ENCODE measurements at places on chromosomes 5 and 9.

- DNase-seq: no peak
Measured at GRCh38 chr5:107532169-107532878, 138.4 kb downstream of the EFNA5 start.

DNA sequence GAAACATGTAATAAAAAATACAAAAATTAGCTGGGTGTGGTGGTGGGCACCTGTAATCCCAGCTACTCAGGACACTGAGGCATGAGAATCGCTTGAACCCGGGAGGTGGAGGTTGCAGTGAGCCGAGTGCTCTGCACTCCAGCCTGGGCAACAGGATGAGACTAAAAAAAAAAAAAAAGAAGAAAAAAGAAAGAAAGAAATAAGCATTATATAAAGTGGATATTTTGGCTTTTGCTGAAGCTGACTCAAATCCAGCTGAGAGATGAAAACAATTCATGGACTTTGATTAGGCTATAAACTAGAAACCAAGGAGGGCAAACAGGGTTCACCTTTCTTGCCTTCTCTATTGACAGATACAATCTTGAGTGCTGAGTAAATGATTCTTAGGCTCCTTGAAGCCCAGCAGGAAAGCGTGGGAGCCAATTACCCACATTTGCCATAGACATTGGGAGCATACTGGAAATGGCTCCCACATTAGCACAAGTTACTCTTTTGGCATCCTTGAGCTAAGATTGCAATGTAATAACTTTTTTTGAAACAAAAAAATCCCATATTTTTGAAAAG is 2.4 kb upstream of the BTF3 start:
- no peak for DNase-seq

DNA sequence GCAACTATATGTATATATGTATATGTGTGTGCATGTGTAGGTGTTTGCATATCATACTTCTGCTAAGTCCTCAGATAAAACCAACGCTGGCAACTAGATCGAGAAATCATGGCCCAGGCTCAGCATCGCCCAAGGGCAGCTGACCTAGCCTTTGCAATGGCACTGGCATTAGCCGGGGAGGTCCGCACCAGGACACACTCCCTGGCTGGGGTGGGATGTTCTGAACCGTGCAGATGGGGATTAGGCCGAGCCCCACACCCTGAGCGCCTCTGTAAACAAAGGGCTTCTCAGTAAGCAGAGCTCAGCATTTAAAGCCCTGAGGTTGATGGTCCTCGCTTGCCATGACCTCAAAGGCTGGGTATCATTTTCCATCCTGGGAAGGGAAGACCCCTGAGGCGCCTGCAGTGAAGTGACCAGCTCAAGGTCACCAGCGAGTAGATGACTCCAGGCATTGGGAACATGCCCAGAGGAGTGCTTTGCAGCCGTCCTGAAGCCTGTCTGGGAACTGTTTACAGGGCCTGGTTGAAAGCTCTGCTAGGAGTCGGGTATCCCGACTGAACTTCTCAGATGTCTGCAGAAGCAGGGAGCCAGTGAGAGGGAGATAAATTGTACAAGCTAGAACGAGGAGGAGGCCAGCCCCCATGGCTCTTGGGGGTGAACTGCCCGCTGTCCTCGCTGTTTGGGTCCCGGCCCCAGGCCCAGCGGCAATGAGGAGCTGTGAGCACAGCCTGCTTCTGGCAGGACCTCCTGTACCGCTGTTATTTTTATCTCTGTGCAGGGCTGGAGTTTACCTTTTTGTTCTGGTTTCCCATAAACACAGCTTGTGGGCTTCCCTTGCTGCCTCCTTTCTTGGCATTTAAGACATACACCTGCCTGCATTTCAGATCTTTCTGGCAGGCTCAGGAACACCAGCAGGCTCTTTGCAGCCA is 18.4 kb downstream of the GADD45G start:
- no peak for DNase-seq

DNA sequence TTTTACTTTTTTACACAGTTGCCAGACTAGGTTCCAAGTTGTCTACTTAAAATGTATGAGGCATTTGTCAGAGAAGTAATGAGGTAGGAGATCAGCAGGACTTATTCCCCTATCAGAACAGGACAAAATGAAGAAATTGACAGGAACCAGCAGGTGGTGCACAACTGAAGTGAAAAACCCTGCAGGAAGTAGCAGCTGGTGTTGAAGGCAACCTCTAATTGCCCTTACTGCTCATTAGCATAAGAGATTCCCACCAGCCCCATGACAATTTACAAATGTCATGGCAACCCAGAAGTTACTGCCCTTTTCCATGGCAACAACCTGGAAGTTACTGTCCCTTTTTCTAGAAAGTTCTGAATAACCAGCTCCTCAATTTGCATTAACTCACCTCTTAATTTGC is 5.4 kb downstream of the PCDHB15 start:
- no peak for DNase-seq

GRCh38 chr5:88396751-88397281 is 128.2 kb upstream of the TMEM161B start:
- DNase-seq: no peak

DNA sequence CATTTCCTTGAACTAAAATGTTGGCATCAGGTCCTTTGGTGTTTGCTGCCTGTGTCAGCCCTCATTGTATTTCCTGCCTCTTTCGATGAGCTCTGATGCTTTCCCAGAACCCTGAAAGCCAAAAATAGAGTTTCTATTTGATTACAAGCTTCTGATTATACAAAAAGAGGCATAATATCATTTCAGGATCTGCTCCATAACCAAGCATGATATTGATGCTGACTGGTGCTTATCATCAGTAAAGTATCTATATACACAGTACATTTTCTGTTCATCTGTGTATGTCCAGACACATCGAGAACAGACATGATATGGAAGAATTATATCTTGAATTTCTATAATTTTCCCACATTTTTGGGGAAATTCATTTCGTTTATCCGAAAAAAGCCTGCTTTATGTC is 58.6 kb downstream of the SEMA6A start:
- no peak for DNase-seq

DNA sequence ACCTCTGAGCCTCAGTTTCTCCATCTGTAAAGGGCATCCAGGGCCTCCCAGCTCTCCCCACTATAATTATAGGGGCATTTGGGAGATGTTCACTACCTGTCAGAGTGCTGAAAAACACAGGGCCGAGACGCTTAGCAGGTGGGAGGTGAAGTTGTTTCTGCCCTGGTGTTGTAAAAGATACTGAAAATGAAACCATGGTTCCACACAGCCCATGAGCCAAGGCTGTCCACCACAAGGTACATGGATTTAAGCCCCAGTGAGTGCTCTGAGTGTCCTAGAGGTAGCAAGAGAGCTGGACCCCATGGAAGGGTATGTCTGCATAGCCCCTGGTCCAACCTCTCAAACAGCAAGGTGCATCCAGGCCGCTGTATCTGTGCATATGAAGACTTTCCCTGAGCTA is 137.5 kb downstream of the C5orf15 start:
- no peak for DNase-seq

DNA sequence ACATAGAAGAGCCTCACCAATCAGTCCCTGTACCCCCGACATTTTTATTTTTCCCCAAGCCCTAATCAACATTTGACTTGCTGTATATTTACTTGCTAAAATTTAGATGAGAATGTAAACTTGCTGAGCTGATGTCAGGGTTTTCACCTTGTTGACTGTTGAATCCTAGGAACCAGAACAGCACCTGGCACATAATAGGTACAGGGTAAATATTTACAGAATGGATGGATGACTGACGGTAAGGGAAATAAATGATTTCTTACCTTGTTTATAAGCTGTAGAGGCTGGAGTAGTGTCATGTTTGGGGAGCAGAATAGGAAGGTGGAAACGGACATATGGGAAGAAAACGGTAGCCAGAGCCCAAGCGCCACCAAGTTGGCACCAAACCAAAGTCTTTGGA is 107.0 kb upstream of the NUDT12 start:
- DNase-seq: no peak

- DNase-seq: no peak
Measured at GRCh38 chr5:7916171-7916804, 47.3 kb downstream of the MTRR start.

- no peak for DNase-seq
Measured at GRCh38 chr9:26801772-26802171, 90.8 kb downstream of the CAAP1 start.

GRCh38 chr9:81729135-81729534 is 39.8 kb upstream of the TLE1 start:
- DNase-seq: no peak

GRCh38 chr9:134538856-134539566 is 102.6 kb upstream of the COL5A1 start:
- DNase-seq: no peak

- peak; percentile 93 for DNase-seq
Measured at GRCh38 chr9:124868511-124869465, 6.9 kb downstream of the ARPC5L start.

DNA sequence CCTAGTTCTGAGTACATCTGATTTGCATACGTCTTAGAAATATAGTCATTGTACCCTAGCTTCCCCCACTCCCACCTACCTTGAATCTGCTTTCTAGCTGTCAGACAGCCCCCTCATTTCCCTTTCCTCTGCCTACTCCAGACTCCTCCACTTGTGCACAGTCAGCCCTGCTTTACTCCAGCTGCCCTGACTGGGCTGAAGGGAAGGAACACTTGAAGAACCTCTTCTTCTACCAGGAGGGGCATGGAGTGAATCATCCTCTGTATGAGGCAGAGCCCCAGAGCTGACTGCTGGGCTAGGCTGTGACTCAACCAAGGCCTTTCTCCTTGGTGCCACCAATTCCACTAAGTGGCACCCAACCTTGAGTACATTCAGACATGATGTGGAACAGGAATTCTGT is 18.1 kb upstream of the ZFR start:
- no peak for DNase-seq

GRCh38 chr9:37197158-37198038 is 77.0 kb downstream of the ZCCHC7 start:
- DNase-seq: peak; percentile 96

GRCh38 chr9:105405514-105406131 is 42.2 kb upstream of the FSD1L start:
- DNase-seq: peak; percentile 92

DNA sequence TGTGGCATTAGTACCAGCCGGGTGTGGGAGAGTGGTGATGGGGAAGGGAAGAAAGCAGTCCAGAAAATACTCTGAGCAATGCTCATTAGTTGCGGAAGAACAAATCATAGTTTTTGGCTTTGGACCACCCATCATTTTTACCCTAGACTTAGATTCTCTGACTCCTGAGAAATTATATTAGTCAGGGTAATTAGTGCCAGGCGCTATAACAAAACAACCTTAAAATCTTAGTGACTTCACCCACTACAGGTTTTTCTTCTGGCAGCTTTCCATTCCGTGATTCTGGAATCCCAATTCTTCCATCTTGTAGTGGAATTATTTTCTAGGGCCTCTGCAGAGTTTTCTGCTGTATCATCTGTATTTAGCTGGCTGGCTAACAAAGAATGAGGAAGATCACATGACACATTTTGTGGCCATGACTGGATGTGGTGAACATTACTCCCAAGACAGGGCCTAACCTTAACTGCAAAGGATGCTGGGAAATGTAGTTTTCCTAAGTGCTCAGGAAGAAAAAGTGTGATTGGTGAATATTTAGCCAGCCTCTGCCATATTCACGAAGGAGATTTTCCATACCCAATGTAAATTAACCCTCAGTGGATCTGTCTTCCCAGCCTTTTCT is 373.0 kb upstream of the MEF2C start:
- peak; percentile 70 for DNase-seq

DNA sequence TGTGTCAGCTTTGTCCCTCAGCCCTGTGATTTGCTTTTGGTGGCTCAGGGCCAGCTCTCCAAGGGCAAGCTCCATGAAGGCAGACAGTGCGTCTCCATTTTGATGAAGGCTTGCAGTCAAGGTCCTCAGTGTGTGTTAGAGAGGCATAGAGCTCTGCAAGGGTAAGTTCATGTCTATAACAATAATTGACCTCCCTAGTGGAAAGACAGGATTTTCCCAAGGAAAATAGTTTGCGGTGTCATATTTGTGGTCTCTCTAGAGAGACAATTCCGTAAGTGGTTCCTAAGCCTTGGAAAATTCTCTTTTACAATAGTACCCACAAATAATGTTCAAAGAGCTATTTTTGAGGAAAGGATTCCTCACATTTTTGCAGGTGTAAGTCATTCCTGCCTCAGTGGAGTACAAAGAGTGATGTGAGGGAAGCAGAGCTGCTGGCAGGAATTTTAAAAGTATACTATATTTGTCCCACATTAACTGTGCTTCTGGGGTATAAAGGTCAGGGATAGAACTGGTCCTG is 40.2 kb downstream of the SLC1A3 start:
- no peak for DNase-seq

- DNase-seq: no peak
Measured at GRCh38 chr5:180334176-180334575, 19.0 kb downstream of the GFPT2 start.

DNA sequence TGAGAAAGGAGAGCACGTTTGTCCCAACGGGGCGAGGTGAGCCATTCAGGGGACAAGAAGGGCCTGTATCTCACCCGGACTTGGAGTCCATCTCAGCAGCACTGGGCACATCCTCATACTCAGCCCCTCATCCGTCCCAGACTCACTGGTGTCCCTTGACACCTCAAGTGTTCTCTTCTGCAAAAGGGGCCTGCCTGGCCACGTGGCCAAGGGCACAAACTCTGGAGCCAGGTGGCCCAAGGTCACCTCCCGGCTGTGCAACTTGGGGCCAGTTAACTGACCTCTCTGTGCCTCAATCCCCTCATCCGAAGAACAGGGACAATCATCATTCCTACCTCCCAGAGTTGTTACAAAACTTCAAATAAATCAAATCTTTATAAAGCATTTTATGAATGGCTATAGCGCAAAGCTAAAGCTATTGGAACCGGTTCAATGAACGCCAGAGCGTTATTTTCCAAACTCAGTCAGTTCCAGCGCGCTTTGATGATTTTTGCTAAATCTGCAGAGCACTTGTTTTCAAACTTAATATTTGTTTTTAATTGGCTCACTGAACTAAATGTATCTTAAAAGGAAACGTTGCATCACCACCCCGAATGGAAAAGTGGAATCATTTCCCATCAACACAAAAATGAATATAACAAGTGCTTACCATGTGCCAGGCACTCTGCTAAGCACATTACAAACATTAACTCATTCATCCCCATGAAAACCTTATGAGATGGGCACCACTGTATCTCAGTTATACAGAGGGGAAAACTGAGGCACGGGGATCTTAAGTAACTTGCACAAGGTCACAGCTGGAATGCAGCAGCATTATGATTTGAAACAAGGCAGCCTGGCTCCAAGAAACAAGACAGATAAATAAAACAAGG is 49.3 kb downstream of the DUSP1 start:
- DNase-seq: no peak

GRCh38 chr5:33800241-33800950 is 91.4 kb downstream of the ADAMTS12 start:
- DNase-seq: no peak

GRCh38 chr9:84315278-84315877 is 25.2 kb downstream of the SLC28A3 start:
- DNase-seq: peak; percentile 65

- DNase-seq: no peak
Measured at GRCh38 chr9:116550696-116551436, 136.2 kb upstream of the TRIM32 start.

- peak; percentile 61 for DNase-seq
Measured at GRCh38 chr9:33742519-33742918, 52.8 kb upstream of the PRSS3 start.
